ENCODE measurements at places on chromosomes 2 and 18. TPM values are rescaled to one million over a fixed set of nuclear protein-coding genes. Genes with fewer than 3 reads are reported as not detected.

SATB2 gene
- total RNA-seq: 87.2 TPM

PROC gene
- total RNA-seq: 1.6 TPM

MSTN gene
- not detected for total RNA-seq

GRB14 gene
- total RNA-seq: 1.1 TPM

AKAIN1 gene
- not detected for total RNA-seq

TUBB6 gene
- 51.1 TPM for total RNA-seq

MARCO gene
- 3.9 TPM for total RNA-seq
